ENCODE measurements at places on chromosomes 11 and 22.

DNA sequence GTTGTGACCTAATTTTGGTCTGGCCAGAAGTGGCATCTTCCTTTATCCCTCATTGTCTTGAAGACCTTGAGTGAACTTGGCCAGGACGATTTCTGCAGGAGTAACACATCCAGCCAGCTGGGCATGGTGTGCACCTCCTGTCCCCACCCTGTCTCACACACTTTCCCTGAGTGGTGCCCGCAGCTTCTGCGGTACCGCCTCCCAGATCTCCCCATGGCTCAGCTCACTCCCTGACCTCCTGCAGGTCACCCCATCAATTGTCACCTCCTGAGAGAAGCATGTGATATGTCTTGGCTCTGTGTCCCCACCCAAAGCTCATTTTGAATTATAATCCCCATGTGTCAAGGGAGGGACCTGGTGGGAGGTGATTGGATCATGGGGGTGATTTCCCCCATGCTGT lies 50.2 kb upstream of the TP53I11 start:
- no peak overlapping the region for H3K4me3 ChIP-seq
- no peak overlapping the region for H3K27ac ChIP-seq
- no peak for DNase-seq
- no peaks in the 10 kb centered on the region for H3K36me3 ChIP-seq

DNA sequence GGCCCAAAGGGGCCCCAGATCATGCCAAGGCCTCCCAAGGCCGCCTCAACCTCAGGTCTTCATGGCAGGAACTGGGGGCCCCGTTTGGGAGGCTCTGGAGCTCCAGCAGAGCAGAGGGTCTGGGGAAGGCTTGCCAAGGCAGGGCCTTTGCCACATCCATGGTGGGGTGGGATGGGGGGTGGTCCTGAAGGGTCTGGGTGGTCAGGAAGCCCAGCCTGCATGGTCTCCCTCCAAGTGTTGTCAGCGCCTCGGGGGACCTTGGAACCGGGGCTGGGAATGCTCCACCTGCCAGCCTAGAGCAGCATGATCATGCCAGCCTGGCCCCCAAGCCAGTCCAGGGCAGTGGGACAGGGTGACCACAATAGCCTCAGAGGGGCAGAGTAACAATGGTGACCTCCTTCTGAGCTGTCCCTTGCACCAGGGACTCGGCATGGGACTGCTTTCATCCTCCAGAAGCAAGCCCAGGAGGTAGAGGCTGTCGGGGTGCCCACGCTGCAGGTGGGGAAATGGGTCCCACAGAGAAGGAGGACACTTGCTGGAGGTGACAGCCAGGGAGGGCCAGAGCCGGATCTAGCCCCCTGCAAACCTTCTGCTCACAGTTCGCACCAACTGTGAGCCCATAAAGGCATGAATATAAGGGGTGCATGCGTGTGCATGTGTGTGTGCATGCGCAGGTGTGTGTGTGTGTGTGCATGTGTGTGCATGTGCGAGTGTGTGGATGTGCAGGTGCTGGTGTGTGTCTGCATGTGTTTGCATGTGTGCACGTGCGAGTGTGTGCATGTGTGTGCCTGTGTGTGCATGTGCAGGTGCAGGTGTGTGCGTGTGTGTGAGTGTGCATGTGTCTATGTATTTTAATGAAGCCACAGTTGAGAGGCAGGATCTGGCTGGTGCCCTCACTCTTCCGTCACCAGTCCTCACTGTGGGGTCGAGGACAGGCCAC lies 63.8 kb downstream of the MYEOV start:
- H3K27me3 ChIP-seq, result no peaks in the 10 kb centered on the region
- no peak for DNase-seq

GRCh38 chr11:8055091-8055835 lies 25.7 kb upstream of the TUB start:
- H3K27ac ChIP-seq, result no peak overlapping the region
- no peaks in the 10 kb centered on the region for H3K36me3 ChIP-seq
- no peaks in the 10 kb centered on the region for H3K4me1 ChIP-seq

- H3K27ac ChIP-seq, result no peak overlapping the region
- H3K4me3 ChIP-seq, result no peak overlapping the region
- no peaks in the 10 kb centered on the region for H3K36me3 ChIP-seq
- no peak for DNase-seq
- peaks cover 11% of the 10 kb centered on the region for H3K27me3 ChIP-seq
Measured at GRCh38 chr11:72253392-72253791, 9.4 kb upstream of the PHOX2A start.

- no peak overlapping the region for H3K4me3 ChIP-seq
- no peaks in the 10 kb centered on the region for H3K36me3 ChIP-seq
- DNase-seq, result no peak
- no peak overlapping the region for H3K27ac ChIP-seq
- peaks cover 8% of the 10 kb centered on the region for H3K4me1 ChIP-seq
Measured at GRCh38 chr11:124745270-124745834, 5.6 kb downstream of the NRGN start.

DNA sequence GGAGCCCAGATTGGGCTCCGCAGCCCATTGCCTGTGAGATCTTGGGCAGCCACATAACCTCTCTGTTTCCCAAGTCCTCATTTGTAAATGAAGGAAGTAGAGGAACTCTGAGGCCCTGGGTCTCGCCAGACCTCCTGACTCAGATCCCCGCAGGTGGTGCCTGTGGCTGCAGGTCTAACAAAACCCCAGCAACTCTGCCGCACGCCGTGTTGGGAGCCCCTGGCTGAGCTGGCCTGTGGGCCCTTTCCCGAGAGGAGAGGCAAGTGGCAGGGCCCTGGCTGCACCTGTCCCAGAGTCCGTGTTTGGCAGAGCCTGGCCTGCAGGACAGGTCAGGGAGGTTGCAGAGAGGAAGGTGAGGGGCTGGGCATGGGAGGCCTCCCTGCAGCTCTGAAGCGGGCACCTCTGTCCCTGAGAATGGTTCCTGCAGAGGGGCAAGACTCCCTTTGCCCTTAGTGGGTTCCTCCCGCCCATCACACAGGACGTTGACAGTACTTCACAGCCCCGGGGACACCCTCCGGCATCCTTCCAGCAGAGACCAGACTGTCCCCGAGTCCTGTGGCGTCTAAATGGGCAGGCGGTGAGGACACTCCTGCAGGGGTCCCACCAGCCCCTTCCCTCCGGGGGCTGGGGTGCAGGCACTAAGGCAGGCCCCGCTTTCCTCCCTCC lies 67.7 kb downstream of the ARHGAP8 start:
- no peaks in the 10 kb centered on the region for H3K27me3 ChIP-seq
- no peak overlapping the region for H3K27ac ChIP-seq
- no peak for DNase-seq

DNA sequence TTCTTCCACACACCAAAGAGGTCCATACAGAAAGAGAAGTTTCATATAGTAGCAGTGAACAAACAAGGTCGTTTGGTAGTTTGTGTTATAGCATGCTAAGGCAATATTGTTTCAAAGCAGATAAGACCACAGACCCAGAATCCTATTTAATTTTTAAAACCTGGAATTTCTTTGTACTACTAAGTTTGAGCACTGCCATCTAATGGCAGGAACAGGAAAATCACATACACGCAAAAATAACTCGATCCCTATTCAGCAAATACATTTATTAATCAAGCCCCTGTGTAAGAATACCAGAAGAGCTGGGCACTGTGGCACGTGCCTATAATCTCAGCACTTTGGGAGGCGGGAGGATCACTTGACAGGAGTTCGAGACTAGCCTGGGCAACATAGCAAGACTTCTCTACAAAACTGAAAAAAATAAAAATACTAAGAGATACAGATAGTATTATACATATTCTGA lies 2.9 kb upstream of the BTBD10 start:
- no peaks in the 10 kb centered on the region for H3K36me3 ChIP-seq
- H3K27me3 ChIP-seq, result no peaks in the 10 kb centered on the region
- no peak overlapping the region for H3K27ac ChIP-seq
- peaks cover 9% of the 10 kb centered on the region for H3K4me1 ChIP-seq
- no peak for DNase-seq

GRCh38 chr11:88337987-88338668 lies 592 bp upstream of the CTSC start:
- H3K27ac ChIP-seq, result peak overlapping the region; percentile 95
- DNase-seq, result peak; percentile 27
- H3K4me1 ChIP-seq, result peaks cover 10% of the 10 kb centered on the region
- no peaks in the 10 kb centered on the region for H3K27me3 ChIP-seq

All from Panc1 (cell line).